ENCODE measurements at places on chromosomes 6 and 20.

- DNase-seq: no peak
Observed at GRCh38 chr6:151461673-151462072, 9.7 kb upstream of the RMND1 start.

- DNase-seq: no peak
Observed at GRCh38 chr6:31294056-31294455, 22.2 kb upstream of the HLA-C start.

DNA sequence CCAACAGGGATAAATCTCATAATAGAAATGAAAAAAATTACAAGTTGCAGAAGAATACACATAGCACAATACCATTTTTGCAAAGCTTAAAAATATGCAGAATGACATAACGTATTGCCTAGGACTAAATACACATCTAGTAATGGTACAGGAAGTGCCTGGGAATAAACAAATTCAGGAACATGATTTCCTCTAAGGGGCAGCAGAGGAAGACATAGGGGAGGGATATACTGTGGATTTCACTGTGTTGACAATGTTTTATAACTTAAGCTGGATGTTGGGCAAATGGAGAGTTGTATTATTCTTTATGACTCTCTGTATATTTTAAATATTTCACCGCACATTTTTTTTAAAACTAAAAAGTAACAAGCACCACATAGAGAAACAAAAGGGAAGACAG is 5.6 kb upstream of the GLO1 start:
- DNase-seq: no peak

- DNase-seq: no peak
Observed at GRCh38 chr6:138948004-138948403, 40.0 kb downstream of the REPS1 start.

DNA sequence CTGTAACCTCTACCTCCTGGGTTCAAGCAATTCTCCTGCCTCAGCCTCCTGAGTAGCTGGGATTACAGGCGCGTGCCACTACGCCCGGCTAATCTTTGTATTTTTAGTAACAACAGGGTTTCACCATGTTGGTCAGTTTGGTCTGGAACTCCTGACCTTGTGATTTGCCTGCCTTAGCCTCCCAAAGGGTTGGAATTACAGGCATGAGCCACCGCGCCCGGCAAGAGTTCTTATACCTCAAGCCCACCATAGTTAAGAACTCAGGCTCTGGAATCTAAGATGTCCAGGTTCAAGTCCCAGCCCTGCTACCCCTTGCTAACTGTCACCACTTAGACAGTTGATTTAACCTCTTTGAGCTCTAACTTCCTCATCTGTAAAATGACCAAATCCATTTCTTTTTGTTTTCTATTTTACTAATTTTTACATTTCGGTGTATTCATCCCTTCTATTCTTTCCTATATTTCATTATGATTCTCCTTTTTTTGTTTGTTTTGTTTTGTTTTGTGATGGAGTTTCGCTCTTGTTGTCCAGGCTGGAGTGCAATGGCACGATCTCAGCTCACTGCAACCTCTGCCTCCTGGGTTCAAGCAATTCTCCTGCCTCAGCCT is 104.8 kb upstream of the ZNF217 start:
- DNase-seq: no peak

GRCh38 chr6:161217628-161218027 is 56.2 kb downstream of the AGPAT4 start:
- no peak for DNase-seq

DNA sequence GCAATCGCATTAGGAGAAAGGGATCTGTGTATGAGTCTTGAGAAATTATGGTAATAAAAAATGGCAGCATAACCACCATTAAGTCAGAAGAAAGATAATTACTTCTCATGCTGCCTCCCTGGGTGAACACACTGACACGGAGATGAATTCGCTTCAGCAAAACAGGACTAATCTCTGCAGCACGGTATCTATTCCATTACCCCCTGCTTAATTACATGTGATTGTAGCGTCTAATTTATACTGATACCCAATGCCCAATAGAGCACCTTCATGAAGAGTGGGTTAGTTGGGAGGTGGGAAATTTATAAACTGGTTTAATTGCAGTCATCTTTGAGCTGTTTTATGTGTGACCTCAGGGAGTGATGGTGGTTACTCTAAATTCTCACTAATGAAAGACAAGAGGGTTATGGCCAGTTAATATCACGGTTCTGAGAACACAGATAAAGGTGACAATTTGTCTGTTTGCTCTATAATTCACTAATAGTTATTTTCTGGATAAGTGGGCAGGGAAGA is 476.2 kb upstream of the SULF2 start:
- DNase-seq: no peak

DNA sequence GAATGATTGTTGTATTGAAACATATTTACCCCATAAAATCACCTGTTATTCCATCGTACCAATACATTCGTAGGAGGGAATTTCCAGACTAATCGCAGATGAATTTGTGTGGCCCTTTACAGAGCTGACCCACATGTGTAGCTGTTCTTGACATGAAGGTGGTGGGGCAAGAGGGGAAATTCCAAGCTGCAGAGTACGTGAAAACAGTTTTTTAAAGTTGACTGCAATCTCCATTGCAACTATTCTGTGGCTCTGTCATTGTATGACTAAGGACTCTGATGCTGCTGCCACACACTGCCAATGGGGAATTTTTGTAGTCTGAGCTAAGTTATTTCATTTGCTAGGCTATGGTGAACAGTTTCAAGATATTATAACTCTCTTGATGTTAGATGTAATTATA is 46.4 kb upstream of the ADTRP start:
- no peak for DNase-seq

Measured in WTC11 (cell line).